DND-41 (cell line): ENCODE measurements at places on chromosomes 1 and 21.

DNA sequence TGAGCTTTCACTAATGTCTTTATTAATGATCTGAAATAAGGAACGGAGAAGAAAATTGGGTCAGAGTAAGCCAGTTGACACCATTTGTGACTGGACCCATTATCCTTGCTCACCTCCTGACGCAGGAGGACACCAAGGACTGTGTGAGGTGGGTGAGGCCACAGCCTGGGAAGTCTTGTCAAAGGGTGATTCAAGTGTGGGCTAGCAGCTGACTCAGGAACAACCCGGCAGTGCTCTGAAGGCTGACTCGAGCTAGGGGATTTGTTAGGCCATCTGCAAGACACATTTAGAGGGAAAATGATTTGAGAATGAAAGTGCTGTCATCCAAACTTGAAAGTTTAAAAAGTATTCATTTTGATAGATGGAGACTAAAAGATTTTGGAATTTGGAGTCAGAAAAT lies 21.2 kb downstream of the PRRX1 start:
- no peak overlapping the region for H3K27ac ChIP-seq
- no peak for DNase-seq
- H3K4me3 ChIP-seq: no peak overlapping the region

DNA sequence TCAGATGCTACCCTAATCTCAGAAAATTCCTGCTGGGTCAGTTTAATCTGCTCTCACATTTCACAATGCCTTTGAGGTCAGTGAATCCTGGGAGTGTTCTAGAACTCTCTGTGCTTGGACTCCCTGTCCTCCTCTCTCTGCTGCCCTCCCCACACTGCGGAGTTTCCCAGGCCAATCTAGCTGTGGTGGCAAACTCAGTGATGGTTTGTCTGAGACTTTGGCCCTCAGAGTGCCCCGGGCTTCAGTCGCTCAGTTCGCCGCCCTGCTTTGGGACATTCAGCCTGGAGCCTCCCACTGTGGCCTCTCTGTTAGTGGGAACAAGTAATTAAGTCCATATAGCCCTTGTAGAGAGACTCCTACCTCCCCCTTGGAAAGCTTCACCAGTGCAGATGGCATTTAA lies 7.1 kb downstream of the C1orf226 start:
- peaks cover 17% of the 10 kb centered on the region for H3K27me3 ChIP-seq
- DNase-seq: no peak
- no peak overlapping the region for H3K4me3 ChIP-seq
- no peaks in the 10 kb centered on the region for H3K36me3 ChIP-seq

- H3K27me3 ChIP-seq: no peaks in the 10 kb centered on the region
- H3K4me1 ChIP-seq: no peaks in the 10 kb centered on the region
- no peaks in the 10 kb centered on the region for H3K36me3 ChIP-seq
- no peak overlapping the region for H3K27ac ChIP-seq
Measured at GRCh38 chr1:2108877-2109580, 58.8 kb downstream of the PRKCZ start.

GRCh38 chr1:23591460-23592208 lies 32.3 kb upstream of the ID3 start:
- H3K4me1 ChIP-seq: peaks cover 15% of the 10 kb centered on the region
- H3K36me3 ChIP-seq: no peaks in the 10 kb centered on the region
- no peaks in the 10 kb centered on the region for H3K27me3 ChIP-seq
- H3K27ac ChIP-seq: no peak overlapping the region; the same call in 1 of the 2 replicates
- no peak overlapping the region for H3K4me3 ChIP-seq

DNA sequence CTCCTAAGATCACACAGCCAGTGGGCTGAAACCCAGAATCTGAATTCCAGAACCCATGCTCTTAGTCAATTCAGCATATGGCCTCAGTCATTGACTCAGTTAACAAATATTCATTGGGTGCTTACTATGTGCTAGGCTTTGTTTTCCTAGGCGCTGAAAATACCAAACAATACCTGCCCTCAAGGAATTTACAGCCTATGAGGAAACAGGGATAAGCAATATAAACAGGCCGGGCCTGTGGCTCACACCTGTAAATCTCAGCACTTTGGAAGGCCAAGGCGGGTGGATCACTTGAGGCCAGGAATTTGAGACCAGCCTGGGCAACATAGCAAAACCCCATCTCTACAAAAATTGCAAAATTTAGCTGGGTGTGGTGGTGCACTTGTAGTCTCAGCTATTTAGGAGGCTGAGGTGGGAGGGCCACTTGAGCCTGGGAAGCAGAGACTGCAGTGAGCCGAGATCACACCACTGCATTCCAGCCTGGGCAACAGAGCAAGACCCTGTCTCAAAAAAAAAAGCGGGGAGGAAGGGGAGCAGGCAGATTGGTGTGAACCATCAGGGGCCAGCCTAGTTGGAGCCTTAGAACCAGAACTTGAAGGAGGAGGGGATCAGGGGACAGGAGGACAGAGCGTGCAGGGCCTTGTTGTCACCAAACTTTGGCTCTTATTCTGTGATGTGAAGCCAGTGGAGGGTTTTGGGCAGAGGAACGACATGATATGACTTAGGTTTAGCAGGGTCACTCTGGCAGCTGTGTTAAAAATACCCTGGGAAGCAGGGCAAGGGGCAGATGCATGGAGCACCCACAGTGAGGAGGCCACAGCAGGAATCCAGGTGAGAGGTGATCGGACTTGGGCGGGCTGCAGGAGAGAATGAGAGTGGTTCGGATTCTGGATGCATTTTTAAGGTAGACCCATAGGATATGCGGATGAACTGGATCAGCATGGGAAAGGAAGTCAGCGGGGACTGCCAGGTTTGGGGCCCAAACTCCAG lies 5.8 kb downstream of the TINAGL1 start:
- no peaks in the 10 kb centered on the region for H3K4me1 ChIP-seq
- H3K27me3 ChIP-seq: no peaks in the 10 kb centered on the region
- DNase-seq: no peak
- H3K27ac ChIP-seq: no peak overlapping the region
- no peak overlapping the region for H3K4me3 ChIP-seq

DNA sequence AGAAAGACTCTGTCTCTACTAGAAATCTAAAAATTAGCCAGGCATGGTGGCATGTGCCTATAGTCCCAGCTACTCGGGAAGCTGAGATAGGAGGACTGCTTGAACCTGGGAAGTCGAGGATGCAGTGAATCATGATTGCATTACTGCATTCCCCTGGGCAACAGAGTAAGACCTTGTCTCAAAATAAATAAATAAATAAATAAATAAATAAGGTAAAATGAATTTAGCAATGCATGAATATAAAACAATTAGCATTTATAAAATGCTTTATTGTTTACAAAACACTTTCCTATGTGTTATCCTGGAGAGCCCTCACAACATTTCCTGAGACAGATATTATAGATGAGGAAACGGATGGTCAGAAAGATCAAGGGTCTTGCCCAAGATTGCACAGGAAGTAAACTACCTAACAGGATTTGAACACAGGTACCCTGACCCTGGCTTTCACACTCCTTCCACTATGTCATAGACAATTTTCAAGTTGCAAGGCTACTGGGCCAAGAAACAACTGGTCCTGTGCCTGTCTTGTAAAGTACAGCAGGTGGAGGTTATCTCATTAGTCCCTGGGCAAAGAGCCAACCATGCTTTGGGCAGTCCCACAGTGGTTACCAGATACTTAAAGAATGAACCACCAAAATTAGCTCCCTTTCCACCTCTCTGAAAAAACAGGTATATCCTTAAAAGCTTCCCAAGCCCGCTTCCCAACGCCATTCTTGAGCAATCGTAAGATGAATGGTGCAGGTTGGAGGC lies 15.4 kb upstream of the VSIG8 start:
- no peak overlapping the region for H3K27ac ChIP-seq
- no peaks in the 10 kb centered on the region for H3K4me1 ChIP-seq
- DNase-seq: no peak

DNA sequence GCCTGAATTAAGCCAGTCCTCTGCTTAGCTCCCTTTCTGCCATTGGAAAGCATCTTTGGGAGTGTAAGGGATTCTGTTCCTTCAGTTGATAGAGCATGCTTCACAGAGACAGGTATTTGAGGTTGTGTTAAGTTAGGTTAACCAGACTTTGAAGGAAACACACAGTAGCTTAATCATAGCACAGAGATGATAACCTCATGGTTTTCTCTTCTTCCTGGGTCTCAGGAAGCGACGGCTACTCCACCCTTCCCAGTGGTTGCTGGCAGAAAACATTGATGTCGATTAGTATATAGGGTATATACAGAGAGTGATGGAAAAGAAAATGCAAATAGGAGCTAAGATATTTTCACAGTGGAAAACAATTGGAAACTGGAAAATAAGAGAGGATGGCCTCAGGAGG lies 42.0 kb downstream of the S1PR1 start:
- no peak for DNase-seq
- no peak overlapping the region for H3K4me3 ChIP-seq
- no peaks in the 10 kb centered on the region for H3K4me1 ChIP-seq
- no peaks in the 10 kb centered on the region for H3K27me3 ChIP-seq
- no peaks in the 10 kb centered on the region for H3K36me3 ChIP-seq
- no peak overlapping the region for H3K27ac ChIP-seq

DNA sequence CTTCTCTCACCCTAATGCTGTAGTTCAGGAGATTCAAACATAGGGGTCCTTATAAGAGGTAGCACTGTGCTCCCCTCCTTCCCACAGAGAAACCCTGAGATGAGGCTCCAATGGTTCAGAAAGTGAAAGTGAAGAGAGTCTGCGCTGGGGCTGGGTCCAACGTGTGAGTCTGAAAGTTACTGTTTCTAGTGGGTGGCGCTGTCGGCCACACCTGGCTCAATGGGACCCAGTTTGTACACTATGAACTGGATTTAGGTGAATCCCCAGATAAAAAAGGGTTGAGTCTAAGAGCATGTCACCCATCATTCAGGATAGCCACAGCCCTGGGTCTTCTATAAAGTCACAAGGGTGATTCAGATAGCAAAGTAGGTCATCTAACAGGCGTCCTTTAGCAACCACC lies 2.8 kb downstream of the SMCP start:
- no peak for DNase-seq
- H3K4me3 ChIP-seq: no peak overlapping the region
- H3K36me3 ChIP-seq: no peaks in the 10 kb centered on the region
- H3K4me1 ChIP-seq: no peaks in the 10 kb centered on the region
- peaks cover 3% of the 10 kb centered on the region for H3K27me3 ChIP-seq
- H3K27ac ChIP-seq: no peak overlapping the region

GRCh38 chr1:33349081-33349759 lies 28.3 kb upstream of the A3GALT2 start:
- H3K4me3 ChIP-seq: peak overlapping the region; percentile 81
- peak; percentile 53 for DNase-seq
- H3K27ac ChIP-seq: peak overlapping the region; percentile 75
- no peaks in the 10 kb centered on the region for H3K27me3 ChIP-seq
- peaks cover 48% of the 10 kb centered on the region for H3K4me1 ChIP-seq
- peaks cover 26% of the 10 kb centered on the region for H3K36me3 ChIP-seq

GRCh38 chr1:9106286-9106685 lies 22.6 kb downstream of the GPR157 start:
- H3K36me3 ChIP-seq: peaks cover 5% of the 10 kb centered on the region; the same call in 1 of the 2 replicates
- peaks cover 3% of the 10 kb centered on the region; the same call in 1 of the 2 replicates for H3K4me1 ChIP-seq
- no peak for DNase-seq
- H3K27me3 ChIP-seq: no peaks in the 10 kb centered on the region

DNA sequence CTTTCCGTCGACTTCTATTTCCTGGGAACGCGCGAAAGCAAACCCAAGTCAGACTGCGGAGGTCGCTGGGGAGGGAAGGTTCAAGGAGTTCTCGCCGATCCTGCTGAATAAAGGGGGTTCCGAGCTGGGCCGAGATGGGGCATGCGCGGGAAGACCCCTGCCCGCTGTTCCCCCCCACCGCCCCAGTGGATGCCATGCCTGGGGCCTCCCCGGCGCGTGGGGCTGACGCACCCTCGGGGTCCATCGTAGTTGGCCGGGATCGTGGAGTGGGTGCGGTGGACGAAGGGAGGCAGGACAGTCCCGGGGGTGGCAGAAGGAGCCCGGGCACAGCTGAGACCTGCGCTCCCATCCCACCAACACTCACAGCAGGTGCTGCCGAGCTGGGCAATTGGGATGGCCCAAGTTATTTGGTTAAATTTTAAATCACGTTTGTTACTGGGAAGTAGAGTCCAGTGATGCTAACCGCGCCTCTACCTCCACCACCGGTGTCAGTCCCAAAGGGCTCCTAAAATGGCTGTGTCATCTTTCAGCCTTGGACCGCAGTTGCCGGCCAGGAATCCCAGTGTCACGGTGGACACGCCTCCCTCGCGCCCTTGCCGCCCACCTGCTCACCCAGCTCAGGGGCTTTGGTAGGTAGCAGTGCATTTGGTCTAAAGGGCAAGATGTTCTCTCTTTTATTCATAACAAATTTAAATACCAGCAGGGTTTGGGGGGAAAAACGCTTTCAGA lies 801 bp downstream of the MX1 start:
- no peaks in the 10 kb centered on the region for H3K27me3 ChIP-seq
- no peaks in the 10 kb centered on the region for H3K36me3 ChIP-seq
- no peak for DNase-seq
- H3K4me3 ChIP-seq: peak overlapping the region; percentile 57
- peaks cover 16% of the 10 kb centered on the region for H3K4me1 ChIP-seq

DNA sequence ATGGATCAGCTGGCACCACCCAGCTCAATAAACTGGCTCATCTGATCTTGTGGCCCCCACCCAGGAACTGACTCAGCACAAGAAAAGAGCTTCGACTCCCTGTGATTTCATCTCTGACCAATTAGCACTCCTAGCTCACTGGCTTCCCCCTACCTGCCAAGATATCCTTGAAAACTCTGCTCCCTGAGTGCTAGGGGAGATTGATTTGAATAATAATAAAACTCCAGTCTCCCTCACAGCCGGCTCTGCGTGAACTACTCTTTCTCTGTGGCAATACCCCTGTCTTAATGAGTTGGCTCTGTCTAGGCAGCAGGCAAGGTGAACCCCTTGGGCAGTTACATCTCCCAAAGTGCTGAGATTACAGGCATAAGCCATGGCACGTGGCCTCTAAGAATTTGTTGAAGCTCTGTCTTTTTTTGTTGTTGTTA lies 11.8 kb upstream of the RHBDL2 start:
- H3K4me3 ChIP-seq: no peak overlapping the region
- H3K36me3 ChIP-seq: no peaks in the 10 kb centered on the region
- H3K4me1 ChIP-seq: no peaks in the 10 kb centered on the region
- H3K27me3 ChIP-seq: peaks cover 4% of the 10 kb centered on the region
